ENCODE measurements at places on chromosomes 2 and 18.

- DNase-seq = no peak
Observed at GRCh38 chr2:167289651-167290410, 401.6 kb downstream of the XIRP2 start.

DNA sequence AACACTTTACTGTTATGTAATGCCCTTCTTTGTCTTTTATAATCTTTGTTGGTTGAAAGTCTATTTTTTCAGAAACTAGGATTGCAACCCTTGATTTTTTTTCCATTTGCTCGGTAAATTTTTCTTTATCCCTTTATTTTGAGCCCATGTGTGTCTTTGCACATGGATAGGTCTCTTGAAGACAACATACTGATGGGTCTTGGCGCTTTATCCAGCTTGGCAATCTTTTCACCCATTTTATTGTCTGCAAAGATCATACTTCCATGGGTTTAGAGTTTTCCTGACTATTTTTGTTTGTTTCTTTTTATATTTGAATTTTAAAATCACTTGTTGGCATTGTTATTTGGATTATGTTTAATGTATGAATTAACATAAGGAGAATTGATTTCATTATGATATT lies 27.0 kb downstream of the ACOXL start:
- DNase-seq = no peak

DNA sequence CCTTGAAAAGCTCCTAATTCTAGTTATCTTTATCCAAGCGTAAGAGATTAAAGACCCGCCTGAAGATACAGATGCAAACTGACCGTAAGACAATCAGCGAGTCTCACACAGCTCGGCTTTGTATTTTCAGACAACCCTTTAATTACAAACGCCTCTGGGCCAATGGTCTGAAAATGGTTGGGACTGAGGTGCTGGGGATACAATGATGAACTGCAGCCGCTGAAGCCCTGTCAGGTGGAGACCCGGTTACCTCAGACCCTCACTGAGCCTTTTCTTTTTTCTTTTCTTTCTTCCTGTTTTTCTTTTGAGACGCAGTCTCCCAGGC lies 715 bp upstream of the CFAP36 start:
- DNase-seq = peak; percentile 6

DNA sequence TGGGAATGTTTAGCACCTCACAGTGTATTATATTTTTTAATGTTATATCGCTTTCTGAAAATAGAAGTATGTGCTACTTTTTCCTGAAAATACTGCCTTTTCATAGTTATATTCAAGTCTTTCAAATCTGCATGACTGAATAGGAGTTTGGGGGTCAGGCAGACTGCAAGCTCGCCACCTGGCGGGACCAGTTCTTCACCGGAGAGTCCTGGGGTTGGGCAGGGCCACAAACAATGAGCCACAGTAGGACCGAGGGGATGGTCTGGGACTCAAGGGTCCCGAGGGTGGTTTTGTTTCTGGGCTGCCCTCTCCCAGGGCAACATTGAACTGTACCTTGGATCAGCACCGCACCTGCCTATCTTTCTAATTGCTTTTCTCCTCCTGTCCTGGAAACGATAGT lies 70.6 kb downstream of the VWA3B start:
- DNase-seq = no peak

GRCh38 chr18:2559249-2559648 lies 12.1 kb downstream of the METTL4 start:
- DNase-seq = no peak

Data from NCI-H2081 (cell line).